ENCODE measurements at places on chromosomes 16 and 17. TPM values are rescaled to one million over a fixed set of nuclear protein-coding genes. Genes with fewer than 3 reads are reported as not detected.

- no peak for DNase-seq
Measured at GRCh38 chr16:81673432-81673831, 105.7 kb upstream of the PLCG2 start.

- no peak for DNase-seq
Measured at GRCh38 chr17:35889818-35890773, 9.9 kb upstream of the CCL5 start.

- no peak for DNase-seq
Measured at GRCh38 chr16:66278604-66279262, 87.8 kb upstream of the CDH5 start.

DNA sequence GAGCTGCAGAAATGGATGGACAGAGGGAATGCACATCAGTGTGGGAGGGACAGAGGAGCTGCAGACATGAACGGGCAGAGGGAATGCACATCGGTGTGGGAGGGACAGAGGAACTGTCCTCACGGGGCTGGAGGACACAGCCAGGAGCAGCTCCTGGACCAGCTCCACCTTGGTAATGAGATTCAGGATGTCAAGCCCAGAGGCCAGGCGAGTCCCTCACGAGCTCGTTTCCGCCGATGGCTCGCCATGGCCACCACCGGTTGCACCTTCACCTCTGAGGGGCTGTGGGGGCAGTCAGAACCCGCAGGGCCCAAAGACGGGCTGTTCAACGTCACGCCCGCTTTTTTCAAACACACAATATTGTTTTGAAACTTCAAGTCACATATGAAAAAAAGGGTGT lies 56.2 kb downstream of the RPH3AL start:
- DNase-seq = no peak

DNA sequence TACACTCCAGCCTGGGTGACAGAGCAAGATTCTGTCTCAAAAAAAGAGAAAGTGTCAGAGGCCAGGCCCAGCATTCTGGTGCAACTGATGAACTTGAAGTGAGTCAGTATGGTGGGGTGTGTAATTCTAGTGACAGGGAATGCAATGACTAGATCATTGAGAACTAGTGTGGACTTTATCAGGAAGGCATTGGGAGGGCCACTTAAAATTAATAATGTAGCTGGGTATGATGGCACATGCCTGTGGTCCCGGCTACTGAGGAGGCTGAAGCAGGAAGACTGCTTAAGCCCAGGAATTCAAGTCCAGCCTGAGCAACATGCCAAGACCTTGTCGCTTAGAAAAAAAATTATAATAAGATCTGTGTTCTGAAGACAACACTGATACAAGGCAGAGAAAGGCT lies 90.8 kb downstream of the STX8 start:
- no peak for DNase-seq

- DNase-seq = no peak
Measured at GRCh38 chr17:72523491-72523890, 402.7 kb downstream of the SOX9 start.

MFAP4 gene
- polyA plus RNA-seq = 218 TPM

DNA sequence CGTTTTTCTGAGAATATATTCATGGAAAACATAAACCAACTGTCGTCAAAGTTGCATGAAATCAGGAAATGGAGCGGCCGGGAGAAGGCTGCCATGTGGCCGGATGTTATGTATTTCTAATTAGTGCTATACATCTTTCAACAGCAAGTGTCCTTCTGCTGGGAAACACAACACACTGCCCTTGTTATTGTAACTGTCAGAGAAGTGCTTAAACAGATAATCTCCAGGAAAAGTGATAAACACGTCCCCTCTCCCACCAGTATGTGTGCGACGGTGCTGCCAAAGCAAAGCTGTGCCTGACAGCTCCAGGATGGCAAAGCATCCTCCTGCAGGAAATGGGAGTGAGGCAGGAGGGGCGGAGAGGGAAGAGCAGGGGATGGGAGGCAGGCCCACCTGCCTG lies 111.8 kb downstream of the SMG6 start:
- DNase-seq = no peak

DNA sequence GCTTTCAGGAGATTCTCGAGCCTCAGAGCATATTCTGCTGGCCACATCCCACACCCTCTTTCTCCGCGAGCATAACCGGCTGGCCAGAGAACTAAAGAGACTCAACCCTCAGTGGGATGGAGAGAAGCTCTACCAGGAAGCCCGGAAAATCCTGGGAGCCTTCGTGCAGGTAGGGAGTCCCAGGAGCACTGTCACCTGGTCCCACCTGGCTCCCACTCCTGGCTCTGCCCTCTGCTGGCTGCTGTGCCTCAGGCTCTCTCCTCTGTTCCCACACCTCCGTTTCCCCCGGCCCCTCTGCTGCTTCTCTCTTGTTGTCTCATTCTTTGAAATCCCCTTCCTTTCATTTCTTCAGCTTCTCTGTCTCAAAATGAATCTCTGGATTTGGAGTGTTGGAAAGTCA lies 16.4 kb downstream of the LPO start:
- DNase-seq = no peak

CCL16 gene
- polyA plus RNA-seq = 0.57 TPM

- no peak for DNase-seq
Measured at GRCh38 chr17:52419229-52419641, 260.7 kb upstream of the CA10 start.

AXIN2 gene
- polyA plus RNA-seq = 26.9 TPM

GOSR1 gene
- polyA plus RNA-seq = 46.0 TPM

CCT6B gene
- 5.4 TPM for polyA plus RNA-seq

MYH11 gene
- 8.3 TPM for polyA plus RNA-seq

DNA sequence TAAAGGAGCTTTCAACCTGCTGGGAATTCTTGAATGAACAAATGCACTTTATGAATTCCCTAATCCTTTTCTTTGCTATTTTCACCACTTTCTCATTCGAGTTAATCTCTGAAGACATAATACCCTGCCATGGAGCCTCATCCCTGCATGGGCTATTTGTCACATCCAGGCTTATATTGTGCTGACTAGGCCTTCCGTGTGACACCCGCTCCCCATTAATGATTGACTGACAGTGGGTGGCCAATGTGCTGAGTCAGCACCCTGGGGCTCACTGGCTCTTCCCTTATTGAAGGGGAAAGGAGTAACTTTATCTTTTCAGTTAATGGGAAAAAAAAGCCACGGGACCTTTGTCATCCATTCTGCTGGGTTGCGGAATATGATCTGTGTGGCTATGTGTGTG lies 1024.8 kb upstream of the EEF2KMT start:
- DNase-seq = no peak

- no peak for DNase-seq
Measured at GRCh38 chr17:59643159-59644140, 23.8 kb downstream of the CLTC start.

DNA sequence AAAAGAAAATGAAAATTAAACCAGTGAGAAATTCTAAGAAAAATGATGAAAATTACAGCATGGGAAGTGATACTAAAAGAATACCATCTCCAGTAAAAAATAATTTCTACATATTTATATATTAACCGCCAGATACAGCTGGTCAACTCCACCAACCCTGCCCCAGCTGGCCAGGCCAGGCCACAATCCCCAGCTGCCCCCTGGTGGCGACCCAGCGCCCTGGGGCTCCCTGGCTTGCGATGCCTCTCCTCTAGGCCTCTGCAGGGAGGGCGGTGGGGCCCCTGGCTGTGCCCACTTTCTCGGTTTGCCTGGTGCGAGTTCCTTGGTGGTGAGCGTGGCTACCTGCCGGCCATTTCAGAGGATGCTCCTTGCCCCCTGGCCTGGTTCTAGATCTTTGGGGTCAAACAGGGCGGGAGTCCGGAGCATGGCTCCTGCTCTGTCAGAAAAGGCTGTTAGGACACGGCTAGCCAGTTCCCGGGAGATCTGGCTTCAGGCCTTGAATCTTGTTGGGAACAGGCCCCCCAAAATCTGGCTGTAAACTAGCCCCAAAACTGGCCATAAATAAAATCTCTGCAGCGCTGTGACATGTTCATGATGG lies 14.5 kb downstream of the GLIS2 start:
- DNase-seq = no peak

TTYH2 gene
- polyA plus RNA-seq = 18.3 TPM

DNA sequence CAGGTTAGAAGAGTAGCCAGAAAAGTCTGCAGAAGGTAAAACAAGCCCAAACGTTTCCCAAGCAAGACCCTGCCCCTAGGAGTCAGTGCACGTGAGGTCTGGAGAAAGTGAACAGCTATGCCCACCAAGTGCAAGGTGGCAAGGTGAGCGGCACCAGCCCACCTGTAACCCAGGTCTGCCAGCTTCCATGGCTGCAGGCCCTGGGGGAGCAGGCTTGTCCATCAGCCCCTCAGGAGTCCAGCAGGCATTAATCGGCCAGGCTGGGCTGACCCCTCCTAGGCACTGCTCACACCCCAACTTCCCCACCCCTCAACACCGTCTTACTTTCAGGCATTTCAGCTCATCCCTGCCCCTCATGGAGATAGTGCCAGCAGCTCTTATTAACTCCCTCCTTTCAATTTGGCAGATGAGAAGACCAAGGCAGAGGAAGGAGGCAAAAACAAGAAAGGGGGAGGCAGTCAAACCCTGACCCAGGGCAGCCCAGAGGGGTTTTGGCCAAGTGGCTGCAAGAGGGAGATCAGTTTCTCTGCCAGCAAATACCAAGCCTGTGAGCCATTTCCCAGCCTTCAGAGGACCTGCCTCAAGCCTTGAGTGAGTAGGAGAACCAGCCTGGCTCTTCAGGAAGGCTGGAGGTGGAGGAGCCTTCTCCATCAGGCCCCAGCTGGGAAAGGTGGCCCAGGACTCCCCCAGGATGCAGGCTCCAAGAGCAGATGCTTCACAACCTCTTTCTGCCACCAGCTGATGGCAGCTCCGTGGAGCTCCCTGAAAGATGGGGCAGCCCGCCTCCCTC lies 14.7 kb downstream of the BEAN1 start:
- no peak for DNase-seq

- no peak for DNase-seq
Measured at GRCh38 chr17:28983286-28984230, 22.3 kb downstream of the SEZ6 start.

DNA sequence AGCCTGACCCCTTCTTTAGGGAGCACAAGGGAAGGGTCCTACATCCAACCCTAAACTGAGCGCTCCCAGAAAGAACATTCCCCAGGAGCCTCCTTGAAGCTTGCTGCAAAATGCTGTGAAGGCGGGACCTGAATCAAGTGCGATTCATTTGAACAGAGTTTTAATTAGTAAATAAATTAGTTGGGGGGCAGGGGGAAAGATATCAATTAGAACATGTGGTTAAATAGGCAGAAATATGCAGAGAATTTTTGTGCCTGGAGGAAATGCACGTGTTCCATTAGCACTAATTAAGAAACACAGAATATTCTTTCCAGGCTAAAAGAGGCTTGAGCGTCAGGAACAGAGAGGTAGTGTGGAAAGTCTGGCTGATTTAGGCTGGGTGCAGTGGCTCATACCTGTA lies 38.5 kb upstream of the SHISA9 start:
- no peak for DNase-seq

TBC1D24 gene
- 24.4 TPM for polyA plus RNA-seq

PHLPP2 gene
- polyA plus RNA-seq = 7.7 TPM

ETV4 gene
- 57.6 TPM for polyA plus RNA-seq

DOC2A gene
- 1.4 TPM for polyA plus RNA-seq

DNA sequence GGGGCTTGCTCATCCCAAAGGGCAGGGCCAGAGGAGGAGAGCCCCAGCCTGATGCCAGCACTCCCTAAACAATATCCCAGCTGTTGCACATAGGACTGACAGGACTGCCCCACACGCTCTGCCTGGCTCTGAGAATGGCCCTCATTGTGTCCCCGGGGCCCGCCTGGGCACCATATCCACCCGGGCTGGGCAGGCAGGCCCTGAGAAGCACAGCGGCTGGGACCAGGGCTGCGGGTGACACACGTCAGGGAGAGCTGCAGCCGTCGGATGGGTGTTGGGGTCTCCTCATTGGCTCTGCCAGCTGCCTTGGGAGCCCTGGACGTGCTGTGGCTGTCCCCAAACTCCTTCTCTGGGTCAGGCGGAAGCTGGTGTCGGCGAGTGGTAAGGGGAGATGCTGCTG lies 4.2 kb downstream of the BCAR1 start:
- no peak for DNase-seq

GRCh38 chr17:43713494-43714162 lies 45.0 kb downstream of the SOST start:
- peak; percentile 37 for DNase-seq
